Common myeloid progenitor, CD34-positive (primary cell): ENCODE measurements at places on chromosomes 7 and 10.

GRCh38 chr7:17976952-17977351, 36.7 kb upstream of the SNX13 start:
- no peak for DNase-seq

GRCh38 chr7:142873281-142873784, 12.2 kb downstream of the TRPV6 start:
- no peak for DNase-seq

DNA sequence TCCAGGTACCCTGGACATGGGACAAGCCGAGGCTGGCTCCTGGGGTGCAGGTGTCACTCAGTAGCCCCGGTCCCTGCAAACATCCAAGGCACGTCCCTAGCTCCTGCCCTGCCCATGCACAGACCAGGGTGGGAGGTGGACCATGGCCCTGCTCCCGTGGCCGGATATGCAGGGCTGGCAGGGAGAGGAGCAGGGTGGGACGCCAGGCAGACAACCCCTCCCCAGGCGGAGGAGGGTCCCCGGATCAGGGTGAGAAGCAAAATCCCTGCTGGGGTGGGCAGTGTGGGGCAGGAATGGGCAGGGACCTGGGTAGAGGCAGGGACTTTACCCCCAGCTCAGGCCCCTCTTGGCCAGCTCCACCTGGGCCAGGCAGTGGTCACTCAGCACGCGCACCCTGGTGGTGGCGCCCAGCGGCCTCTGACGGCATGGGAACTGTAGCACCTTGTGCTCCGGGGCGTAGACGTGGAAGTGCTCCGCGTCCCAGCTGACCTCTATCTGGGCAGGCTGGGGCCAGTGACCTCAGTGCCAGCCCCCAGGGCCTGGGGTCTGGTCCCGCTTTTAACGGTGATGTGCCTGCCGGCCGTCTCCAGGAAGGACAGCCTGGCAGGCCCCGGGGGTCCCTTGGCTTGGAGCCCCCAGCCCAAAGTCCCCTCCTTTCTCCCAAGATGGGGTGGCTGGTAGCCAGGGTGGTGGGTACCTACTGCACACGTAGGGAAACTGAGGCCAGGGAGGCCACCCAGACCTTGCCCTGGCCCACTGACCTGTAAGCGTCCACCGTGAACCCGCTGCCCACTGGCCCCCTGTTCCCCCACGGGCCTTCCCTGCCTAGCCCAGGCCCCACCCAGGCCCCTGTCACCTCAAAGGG, 1.2 kb downstream of the GRIFIN start:
- no peak for DNase-seq

DNA sequence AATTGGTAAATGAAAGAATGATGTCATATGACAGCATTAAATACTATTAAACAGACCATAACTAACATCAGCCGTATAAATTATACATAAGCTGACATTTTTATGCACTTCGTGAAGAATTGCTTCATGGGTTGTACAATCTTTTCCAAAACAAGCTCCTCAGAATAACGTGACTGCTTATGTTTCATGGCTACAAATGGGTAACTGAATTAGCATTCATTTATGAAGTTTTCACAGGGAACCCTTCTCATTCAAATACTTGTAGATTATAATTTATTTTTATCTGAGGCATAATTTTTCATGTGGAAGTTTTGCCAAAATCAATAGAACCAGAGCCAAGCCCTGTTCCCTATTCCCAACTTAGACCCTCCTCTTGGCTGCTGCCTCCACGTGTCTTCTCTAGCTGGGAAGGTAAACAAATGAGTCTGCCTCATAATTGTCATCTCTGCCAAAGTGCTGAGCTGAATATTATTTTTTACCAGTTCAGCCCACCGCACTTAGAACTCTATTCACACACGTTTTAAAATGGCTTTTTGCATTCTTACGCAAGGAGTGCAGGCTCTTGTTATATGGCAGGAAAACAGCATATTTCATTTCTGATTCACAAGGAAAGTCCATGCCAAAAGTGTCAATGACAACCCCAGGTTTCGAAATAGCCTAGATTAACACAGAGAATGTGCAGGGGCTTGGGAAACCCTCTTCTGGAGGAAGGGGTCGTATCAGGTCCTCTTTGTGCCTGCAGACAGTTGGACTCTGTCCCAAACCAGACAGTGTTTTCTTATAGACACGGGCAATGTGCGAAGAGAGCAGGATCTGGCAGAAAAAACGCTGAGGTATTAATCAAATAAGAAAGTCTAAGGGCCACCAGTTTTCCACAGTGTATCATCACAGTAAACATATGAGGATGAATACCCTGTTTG, 370.7 kb upstream of the MGMT start:
- DNase-seq = no peak

- DNase-seq = no peak
Observed at GRCh38 chr7:32048970-32049491, 21.2 kb downstream of the PDE1C start.

GRCh38 chr7:17176371-17177032, 122.0 kb upstream of the AHR start:
- no peak for DNase-seq

GRCh38 chr7:148633761-148634160, 43.2 kb downstream of the C7orf33 start:
- DNase-seq = no peak

DNA sequence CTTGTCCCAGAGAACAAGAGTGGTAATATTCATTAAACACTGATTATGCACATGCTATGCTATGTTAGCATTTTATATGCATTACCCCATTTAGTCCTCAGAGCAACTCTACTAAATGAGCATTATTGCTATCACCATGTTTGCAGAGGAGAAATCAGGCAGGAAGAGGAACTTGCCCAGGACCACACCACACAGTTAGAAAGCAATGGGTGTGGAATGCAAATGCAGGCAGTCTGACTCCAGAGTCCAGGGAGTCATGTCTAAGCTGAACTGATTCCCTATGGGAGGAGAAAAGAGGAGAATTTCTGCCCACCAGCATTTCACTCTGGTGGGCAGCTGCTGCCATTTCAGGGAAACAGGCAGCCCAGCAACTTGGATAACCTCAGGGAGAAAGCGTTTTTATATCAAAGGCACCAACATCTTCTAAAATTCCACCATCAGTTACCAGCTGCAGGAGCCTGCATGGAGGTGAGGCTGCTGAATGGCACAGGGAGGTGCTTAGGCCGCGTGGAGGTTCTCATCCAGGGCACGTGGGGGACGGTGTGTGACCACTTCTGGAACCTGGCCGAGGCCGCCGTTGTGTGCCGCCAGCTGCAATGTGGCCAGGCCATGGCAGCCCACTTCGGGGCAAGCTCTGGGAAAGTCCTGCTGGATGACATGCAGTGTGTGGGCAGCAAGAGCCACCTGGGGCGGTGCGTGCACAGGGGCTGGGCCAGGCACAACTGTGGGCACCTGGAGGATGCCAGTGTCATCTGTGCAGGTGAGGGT, 68.2 kb upstream of the C10orf120 start:
- no peak for DNase-seq

GRCh38 chr7:115352375-115352774, 430.5 kb downstream of the MDFIC start:
- no peak for DNase-seq

- DNase-seq = no peak
Observed at GRCh38 chr10:11828682-11829284, 5.6 kb downstream of the PROSER2 start.

DNA sequence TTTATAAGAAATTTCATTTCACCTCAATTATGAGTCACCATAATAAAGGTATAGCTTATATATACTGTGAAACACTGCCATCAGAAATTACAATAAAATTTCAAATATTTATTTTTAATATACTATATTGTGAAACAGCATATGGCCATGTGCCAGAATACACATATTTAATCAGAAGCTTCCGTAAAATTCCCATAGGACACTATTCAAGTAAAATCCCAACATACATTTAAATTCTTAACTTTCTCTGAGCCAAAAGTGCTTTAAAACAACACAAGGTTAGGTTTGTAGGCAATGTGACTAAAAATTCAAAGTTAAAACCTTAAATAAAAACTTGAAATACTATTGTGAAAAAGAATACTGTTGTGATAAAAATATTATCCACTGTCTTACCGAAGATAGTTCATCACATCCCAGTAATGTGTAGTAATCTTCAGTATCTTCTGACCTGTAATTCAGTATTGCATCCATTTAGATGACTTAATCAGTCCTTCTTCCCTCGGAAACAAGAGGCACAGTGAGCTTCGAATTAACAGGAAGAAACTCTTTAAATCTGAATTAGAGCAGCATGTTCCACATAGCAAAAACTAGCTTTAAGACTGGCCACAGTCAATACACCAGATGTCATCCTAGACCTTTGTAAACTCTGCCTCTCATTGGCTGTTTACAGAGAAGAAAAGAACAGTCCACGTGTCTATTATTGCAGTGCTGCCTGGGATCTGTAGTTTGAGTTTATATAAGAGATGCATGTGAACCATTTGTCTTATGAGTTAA, at the start of gene DNAJC12:
Gene DNAJC12 (minus strand): TSS at position 648 of the 774 bp plus-strand sequence. CDS start 177 bp downstream, at position 471.
- DNase-seq = peak; percentile 30

DNA sequence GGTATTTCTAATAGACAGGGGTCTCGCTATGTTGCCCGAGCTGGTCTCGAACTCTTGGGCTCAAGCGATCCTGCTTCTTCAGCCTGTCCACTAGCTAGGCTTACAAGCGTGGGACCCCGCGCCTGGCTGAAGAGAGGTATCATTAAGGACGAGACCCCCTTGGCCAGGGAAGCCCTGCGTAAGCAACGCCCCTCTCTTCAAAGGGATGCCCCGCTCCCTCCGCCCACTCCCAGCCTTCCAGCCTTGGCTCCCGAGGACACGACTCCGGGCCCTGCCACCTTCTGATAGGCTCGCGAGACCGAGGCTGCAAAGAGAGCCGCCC, 220 bp upstream of the ZKSCAN5 start:
- DNase-seq = no peak

DNA sequence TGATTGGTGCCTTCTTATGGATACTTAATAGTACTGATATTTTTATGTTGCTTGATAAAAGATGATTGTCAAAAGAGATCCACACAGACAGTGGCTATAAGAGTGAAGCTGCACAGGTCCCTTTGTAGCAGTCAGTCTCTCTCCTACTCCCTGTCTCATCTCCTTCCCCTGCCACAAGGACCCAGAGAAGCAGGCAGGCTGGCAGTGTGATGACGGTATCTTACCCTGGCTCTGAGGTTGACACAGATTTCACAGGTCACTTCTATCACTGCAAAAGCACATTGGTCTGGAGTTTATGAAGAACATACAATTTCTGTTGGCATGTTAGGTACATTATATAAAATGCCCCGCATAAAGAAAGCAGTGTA, 64.4 kb upstream of the AHR start:
- DNase-seq = no peak

- DNase-seq = no peak
Observed at GRCh38 chr7:77425101-77426051, 9.2 kb upstream of the GSAP start.

DNA sequence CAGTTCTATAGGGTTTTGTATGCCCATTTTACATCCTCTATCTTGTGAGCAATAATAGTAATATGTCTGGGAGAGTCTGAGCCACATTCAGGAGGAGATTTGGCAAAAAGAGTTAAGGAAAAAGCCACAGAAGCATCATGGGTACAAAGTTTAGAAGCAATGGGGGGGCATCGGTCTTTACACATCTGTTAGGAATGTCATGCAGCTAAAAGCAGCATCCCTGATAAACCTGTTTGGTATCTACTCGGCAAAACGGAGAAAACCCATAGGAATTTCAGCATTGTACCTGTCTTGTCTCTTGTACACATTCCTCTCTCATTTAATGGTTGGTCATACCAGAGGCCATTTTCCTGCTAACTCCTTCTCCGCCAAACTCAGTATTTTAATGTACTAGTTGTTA, 12.5 kb upstream of the HERPUD2 start:
- no peak for DNase-seq

- no peak for DNase-seq
Observed at GRCh38 chr10:78688230-78688900, 380.4 kb upstream of the ZMIZ1 start.

GRCh38 chr7:54343511-54343910, 198.7 kb upstream of the VSTM2A start:
- no peak for DNase-seq

GRCh38 chr10:82683945-82684344, 809.0 kb downstream of the NRG3 start:
- no peak for DNase-seq

GRCh38 chr10:34670081-34670480, 145.0 kb downstream of the PARD3 start:
- DNase-seq = no peak

DNA sequence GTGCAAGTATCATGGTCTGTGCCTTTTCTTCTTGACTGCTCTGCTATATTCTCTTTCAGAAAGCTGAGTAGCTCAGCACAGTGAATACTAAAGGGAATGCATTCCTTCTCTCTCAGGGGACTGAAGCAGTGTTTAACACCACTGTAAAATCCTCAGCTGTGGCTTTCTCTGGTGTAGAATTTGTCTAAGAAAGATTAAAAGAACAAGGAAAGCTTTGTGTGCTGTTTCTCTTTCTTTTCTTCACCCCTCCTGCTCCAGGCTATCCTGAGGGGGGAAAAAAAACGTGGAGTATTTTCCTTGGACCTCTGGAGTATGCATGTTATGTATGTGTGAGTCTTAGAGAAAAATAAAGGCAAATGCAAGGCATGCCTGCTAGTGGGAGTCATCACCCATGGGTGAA, 383.9 kb downstream of the AUTS2 start:
- DNase-seq = no peak

GRCh38 chr10:127148066-127148932, 48.1 kb downstream of the INSYN2A start:
- peak; percentile 64 for DNase-seq

- DNase-seq = no peak
Observed at GRCh38 chr10:54434782-54435181, 366.2 kb downstream of the PCDH15 start.

- DNase-seq = peak; percentile 38
Observed at GRCh38 chr7:5564894-5565293, 141.3 kb upstream of the TNRC18 start.

GRCh38 chr10:69567920-69568319, 5.3 kb downstream of the NEUROG3 start:
- peak; percentile 68 for DNase-seq

DNA sequence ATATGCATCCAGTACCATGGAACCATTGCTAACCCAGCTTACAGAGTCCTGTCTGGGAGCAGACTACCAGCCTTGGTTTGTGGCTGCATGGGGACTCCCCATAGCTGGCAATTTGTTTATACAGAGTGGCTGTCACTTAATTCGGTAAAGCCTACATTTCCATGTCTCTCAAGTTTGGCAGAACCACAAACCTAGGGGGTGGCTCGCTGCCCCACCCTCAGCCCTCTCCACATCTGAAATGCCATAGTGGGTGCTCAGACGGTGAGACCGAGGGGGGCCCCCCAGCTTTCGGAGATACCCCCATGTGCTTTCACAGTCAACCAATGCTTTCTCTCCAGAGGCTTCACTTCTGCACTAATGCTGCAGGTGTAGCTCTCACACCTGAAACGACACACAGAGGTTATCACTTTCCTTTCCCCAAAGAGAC, 75.5 kb upstream of the KAT6B start:
- DNase-seq = no peak

DNA sequence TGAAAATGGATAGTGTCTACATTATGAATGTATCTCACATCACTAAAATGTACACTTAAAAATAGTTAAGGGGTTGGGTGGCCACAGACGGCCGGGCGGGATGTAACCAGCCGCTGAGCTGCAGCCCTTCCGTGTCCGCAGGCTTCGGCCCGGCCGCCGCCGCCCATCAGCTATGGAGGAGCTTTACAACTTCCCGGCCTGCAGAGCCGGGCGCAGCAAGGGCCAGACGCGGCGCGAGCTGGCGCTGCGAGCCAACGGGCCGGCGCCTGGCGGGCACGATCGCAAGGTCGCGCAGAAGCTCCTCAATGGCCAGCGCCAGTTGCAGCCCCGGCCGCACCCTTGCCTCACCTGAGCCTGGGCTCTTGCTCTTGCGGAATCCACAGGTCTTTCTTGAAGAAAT, 69.1 kb downstream of the KMT2C start:
- DNase-seq = no peak
